Activated CD4-positive, alpha-beta T cell treated with anti-CD3 and anti-CD28 coated beads, Interleukin-2, amount 10 ng/mL, durations not matched to agents 7 days and 5 days (primary cell): ENCODE measurements at places on chromosomes 3 and 15. TPM values are rescaled to one million over a fixed set of nuclear protein-coding genes. Genes with fewer than 3 reads are reported as not detected.

TBCCD1 gene
- 14.6 TPM for total RNA-seq

DNA sequence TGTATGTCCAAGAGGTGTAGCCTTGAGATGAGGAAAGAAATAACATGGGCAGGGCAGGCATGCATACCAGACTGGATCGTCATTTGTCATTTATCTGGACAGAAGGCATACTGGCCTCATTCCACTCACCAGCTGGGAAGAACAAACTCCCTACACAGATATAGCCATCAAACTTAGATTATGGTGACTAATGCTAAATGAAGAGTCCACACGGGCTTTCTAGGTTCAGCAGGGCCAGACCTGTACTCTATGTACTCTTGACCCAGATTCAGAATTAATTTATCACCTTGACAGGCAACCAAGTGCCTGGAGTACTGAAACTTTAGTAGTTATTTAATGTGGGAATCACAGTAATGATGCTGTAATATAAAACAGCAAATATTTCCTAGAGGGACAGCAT is 164.3 kb upstream of the IL12A start:
- H3K27me3 ChIP-seq: peaks cover 14% of the 10 kb centered on the region
- no peaks in the 10 kb centered on the region for H3K4me1 ChIP-seq
- H3K4me3 ChIP-seq: no peak overlapping the region
- no peaks in the 10 kb centered on the region for H3K36me3 ChIP-seq
- DNase-seq: no peak
- no peak overlapping the region for H3K27ac ChIP-seq

MBD4 gene
- total RNA-seq: 50.6 TPM

CDC25A gene
- 23.4 TPM for total RNA-seq

- no peak overlapping the region for H3K27ac ChIP-seq
- no peak overlapping the region for H3K4me3 ChIP-seq
- no peaks in the 10 kb centered on the region for H3K27me3 ChIP-seq
- H3K4me1 ChIP-seq: peaks cover 4% of the 10 kb centered on the region
- DNase-seq: no peak
- peaks cover 32% of the 10 kb centered on the region for H3K36me3 ChIP-seq
Observed at GRCh38 chr15:75479670-75480069, 28.2 kb upstream of the SIN3A start.

- no peaks in the 10 kb centered on the region for H3K36me3 ChIP-seq
- no peak overlapping the region for H3K27ac ChIP-seq
- no peaks in the 10 kb centered on the region for H3K4me1 ChIP-seq
- H3K27me3 ChIP-seq: no peaks in the 10 kb centered on the region
- H3K4me3 ChIP-seq: no peak overlapping the region
Observed at GRCh38 chr3:182058488-182058887, 346.8 kb downstream of the SOX2 start.

DNA sequence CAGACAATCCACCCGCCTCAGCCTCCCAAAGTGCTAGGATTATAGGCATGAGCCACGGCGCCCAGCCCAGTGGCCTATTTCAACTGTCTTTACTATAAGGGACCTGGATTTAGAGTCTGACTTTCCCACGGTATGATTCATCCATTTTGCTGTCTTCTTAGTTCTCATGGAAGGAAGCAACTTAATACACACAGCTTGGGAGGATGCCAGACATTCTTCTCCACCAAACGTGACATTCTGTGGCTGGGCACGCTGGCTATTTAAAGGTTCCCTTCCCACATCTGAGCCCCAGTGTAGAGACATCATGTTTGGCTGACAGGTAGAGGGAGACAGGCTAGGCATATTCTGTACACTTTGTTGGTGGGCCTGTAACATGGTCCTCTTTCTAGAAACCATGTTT is 26.2 kb downstream of the FAM43A start:
- no peak overlapping the region for H3K27ac ChIP-seq
- H3K4me1 ChIP-seq: no peaks in the 10 kb centered on the region
- no peaks in the 10 kb centered on the region for H3K36me3 ChIP-seq
- H3K27me3 ChIP-seq: peaks cover 2% of the 10 kb centered on the region

TICRR gene
- 28.8 TPM for total RNA-seq

SPATA12 gene
- not detected for total RNA-seq

HYPK gene
- 18.1 TPM for total RNA-seq

GRM2 gene
- total RNA-seq: 3.0 TPM

DNAJA4 gene
- total RNA-seq: 28.5 TPM

DNA sequence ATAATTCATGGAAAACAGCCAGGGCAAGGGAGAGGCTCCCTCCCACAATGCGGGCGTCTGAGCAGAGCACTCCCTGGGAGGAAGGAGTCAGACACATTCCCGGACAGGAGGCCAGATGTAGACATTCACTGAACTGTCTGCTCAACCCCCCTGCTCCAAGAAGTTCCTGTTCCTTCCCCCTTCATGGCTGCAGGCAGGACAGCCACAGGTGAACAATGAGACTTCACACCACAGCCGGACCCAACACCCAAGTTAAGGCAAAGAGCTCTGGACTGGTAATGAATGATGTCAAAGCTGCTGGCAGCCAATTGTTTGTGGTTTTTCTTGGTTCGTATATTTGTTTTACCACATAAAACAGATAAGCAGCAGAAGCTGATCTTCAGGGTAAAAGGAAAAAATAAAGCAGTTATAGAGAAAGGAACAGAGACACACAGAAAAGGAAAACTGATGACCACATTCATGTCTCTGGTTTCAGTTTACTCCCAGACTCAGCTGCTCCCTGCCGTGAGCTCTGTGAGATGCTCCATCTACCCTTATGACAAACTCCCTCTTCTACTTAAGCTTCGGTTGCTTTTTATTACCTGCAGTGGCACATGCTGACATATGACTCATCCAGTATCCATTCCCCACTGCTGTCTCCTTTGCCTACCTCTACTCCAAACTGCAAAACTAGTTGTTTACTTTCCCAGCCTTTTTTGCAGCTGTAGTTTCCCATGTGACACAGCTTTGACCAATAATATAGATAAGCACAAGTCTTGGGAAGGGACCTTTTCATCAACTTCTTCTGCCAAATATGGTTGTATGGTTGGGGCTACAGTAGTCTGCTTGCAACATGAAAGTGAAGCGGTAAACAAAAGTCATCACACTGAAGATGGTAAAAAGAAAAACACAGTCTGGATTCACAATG is 33.1 kb downstream of the DZIP1L start:
- peak; percentile 48 for DNase-seq
- H3K27ac ChIP-seq: peak overlapping the region; percentile 89
- H3K36me3 ChIP-seq: no peaks in the 10 kb centered on the region
- H3K4me1 ChIP-seq: peaks cover 44% of the 10 kb centered on the region
- H3K27me3 ChIP-seq: peaks cover 7% of the 10 kb centered on the region
- H3K4me3 ChIP-seq: peak overlapping the region; percentile 65

ACTL6A gene
- total RNA-seq: 88.7 TPM

INSYN1 gene
- not detected for total RNA-seq

DNA sequence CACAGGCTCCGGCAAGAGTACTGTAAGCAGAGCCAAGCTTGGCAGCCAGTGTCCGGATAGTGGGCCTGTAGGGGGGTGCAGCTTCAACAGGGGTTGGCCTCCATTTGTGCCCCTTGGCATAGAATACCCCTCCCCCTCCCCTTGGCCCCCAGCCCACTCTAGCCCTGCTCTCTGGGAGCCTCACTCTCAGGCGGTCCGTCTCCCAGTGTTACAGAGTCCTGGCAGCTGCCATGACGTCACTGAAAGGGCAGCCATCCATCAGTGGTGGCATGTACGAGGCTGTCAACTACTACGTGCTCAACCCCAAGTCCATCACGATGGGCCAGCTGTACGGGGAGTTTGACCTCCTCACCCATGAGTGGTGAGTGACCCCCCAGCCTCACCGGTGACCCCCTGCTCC is 50.4 kb downstream of the DNAH1 start:
- no peaks in the 10 kb centered on the region for H3K27me3 ChIP-seq
- no peak overlapping the region for H3K27ac ChIP-seq
- no peak for DNase-seq
- H3K4me1 ChIP-seq: no peaks in the 10 kb centered on the region
- H3K4me3 ChIP-seq: no peak overlapping the region

DNA sequence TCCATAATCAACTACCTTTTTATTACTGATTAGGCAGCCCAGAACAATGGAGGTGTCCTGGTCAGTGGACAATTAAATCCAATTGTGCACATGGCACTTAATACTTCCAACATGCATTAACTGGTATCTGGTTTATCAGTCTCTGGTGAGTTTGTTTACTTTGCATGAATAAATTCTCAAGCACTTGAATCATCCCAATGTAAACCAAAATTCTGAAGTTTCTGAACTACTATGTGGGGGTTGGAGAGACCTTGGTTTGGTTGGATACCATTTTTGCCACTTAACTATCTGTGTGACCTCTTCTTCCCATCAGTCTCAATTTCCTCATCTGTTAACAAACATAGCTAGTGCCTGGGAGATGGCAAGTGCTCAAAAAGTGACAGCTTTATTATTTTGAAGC is 70.5 kb upstream of the MAP4 start:
- H3K27me3 ChIP-seq: no peaks in the 10 kb centered on the region
- peak overlapping the region; percentile 93 for H3K27ac ChIP-seq
- no peak for DNase-seq
- H3K4me3 ChIP-seq: peak overlapping the region; percentile 93

DNA sequence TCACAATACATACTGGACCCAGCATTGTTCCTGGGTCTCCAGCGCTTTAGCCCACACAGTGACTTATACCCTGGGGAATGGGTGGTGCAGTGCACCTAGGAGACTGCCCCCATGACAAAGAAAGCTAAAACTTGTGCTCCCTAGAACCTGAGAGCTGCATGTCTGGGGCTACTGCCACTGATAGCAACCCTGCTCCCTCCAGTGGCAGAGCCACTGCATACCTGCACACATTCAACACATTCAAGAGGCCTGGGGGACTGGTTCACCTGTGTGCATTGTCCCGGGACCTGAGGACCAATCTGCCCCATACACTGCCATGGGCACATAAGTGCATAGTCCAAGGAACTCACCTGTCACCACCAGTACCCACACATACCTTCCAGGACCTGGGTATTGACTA is 302.7 kb upstream of the MANF start:
- H3K27me3 ChIP-seq: no peaks in the 10 kb centered on the region
- no peak overlapping the region for H3K27ac ChIP-seq
- H3K4me1 ChIP-seq: no peaks in the 10 kb centered on the region
- DNase-seq: no peak
- H3K4me3 ChIP-seq: no peak overlapping the region

GRCh38 chr3:136711277-136711676 is 40.9 kb downstream of the STAG1 start:
- DNase-seq: no peak
- H3K36me3 ChIP-seq: peaks cover 30% of the 10 kb centered on the region
- no peaks in the 10 kb centered on the region for H3K4me1 ChIP-seq
- H3K27me3 ChIP-seq: no peaks in the 10 kb centered on the region
- H3K27ac ChIP-seq: no peak overlapping the region
- H3K4me3 ChIP-seq: no peak overlapping the region

MUC20 gene
- total RNA-seq: 1.2 TPM

DNA sequence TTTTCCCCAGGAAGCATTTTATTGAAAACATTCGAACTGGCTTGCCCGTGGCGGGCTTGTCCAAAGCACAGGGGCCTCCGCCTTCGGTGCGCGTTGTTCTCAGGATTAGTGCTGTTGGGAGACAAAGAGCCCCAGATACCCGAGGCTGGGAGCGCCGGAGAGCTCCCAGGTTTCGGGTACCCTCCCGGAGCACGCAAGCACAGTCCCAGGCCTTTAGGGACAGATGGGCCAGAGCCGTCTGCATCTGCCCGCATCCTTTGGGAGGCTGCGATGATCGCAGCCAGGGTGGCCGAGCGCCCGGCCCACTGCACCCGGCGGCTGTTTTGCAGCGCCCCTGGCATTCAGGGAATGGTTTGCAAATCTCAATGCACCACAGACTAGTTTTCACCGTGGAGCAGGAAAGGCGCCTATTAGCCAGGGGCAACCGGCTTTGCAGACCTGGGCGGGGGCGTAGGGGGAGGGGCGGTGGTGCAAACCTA is 5.0 kb upstream of the FEZF2 start:
- H3K27ac ChIP-seq: no peak overlapping the region
- H3K36me3 ChIP-seq: no peaks in the 10 kb centered on the region
- H3K4me3 ChIP-seq: no peak overlapping the region
- DNase-seq: no peak
- H3K27me3 ChIP-seq: peaks cover 80% of the 10 kb centered on the region
- no peaks in the 10 kb centered on the region for H3K4me1 ChIP-seq

DNA sequence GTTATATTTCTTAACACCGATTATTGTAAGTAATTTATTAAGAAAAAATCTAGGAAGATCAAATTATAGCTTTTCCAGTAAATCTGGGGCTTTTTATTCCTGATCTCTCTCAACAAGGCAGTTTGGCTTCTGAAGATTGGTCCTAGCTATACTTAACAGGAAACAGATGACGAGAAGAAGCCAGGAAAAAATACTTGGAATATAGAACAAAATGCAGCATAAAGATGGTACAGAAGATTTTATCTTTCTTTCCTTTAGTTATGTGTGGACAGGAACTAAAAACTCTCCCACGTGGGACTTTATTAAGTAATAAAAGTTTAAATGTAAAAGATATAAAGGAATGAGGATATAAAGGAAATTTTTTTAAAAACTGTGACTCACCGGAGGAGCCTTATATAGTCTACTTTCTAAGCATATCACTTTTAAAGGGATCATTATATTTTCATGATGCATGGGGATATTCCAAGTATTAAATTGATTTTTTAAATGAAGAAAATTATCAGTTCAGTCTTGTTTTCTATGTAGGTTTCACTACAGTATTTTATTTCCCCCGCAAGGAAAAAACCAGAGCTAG is 8.2 kb downstream of the B3GNT5 start:
- H3K4me3 ChIP-seq: no peak overlapping the region
- no peaks in the 10 kb centered on the region for H3K27me3 ChIP-seq
- no peak for DNase-seq
- H3K27ac ChIP-seq: no peak overlapping the region

DNA sequence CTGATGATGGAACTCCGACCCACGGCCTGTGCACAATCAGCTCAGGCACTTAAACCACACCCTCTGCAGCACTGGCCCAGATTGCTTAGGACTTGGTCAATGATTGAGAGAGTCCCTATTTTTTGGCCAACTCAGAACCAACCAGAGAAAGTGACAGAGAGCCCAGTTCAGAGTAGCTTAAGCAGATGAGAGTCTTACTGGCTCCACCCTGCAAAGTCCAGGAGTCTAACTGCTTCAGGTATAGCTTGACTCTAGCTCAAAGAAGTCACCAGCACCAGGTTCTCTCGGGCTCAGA is 20.1 kb downstream of the SLC6A20 start:
- H3K27me3 ChIP-seq: peaks cover 24% of the 10 kb centered on the region
- no peaks in the 10 kb centered on the region for H3K36me3 ChIP-seq
- no peak overlapping the region for H3K27ac ChIP-seq
- no peak overlapping the region for H3K4me3 ChIP-seq
- DNase-seq: no peak

DNA sequence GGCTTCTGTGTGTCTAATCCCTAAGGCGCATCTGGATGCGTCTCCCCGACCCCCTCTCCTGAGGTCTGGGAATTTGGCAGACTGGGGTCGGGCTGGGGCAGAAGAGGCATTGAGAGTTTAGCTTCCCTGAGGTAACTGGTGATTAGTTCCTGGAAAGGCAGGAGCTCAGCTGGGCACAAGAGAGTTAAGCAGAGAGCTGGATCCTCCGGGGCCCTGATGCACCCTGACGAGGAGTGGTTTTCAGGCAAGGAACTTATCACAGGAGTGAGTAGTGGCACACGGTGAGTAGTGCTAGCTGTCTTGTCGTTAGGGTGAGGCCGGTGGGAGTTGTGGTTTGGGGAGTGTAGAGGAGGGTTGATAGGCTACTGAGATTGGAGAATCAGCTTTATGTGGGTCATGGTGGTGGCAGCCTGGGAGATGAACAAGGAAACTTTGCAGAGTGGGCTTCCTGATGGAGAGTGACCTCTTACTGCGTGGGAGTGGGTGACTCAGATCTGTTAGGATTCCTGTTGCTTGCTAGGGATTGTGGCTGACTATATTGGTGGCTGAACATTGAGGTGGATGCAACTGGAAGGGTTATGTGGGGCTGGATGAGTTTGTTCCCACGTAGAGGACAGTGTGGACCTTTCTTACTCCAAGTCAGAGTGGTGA is 897 bp downstream of the RAD54L2 start:
- peaks cover 13% of the 10 kb centered on the region for H3K36me3 ChIP-seq
- peak; percentile 35 for DNase-seq
- H3K27ac ChIP-seq: peak overlapping the region; percentile 82
- peak overlapping the region; percentile 84 for H3K4me3 ChIP-seq

NEK11 gene
- 1.1 TPM for total RNA-seq
